ENCODE measurements at places on chromosomes 2 and 18.

DNA sequence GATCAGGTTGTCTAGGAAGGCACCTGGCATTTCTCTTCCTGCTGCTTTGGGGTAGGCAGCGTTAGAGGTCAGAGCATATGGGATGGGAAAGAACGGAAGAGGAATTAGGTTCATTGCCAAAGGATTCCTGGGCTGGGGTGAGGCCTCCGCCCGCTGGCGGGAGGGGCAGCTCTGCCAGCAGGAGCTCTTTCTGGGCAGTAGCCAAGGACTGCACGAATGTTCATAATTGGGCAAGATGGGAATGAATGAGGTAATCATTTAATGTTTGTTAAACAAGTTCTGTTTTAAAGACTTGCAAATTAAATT, 253.9 kb downstream of the AGAP1 start:
- DNase-seq = peak; percentile 45

GRCh38 chr2:163556511-163556910, 179.3 kb downstream of the FIGN start:
- peak; percentile 41 for DNase-seq

- no peak for DNase-seq
Observed at GRCh38 chr2:102460467-102460866, 12.6 kb upstream of the SLC9A4 start.

DNA sequence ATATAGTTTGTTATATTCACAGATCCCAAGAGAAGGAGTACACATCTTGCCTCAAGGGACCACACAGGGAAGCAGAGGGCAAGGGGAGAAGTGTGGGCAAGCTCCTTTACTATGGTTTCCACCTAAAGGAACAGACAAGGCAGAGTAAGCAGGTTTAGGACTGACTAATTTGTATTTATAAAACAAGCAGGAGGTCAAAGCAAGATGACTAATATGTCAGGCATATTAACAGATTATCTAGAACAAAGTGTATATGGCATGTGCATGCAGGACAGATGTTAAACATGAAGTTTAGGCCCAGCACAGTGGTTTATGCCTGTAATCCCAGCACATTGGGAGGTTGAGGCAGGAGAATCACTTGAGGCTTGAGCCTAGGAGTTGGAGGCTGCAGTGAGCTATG, 3.7 kb upstream of the LRP2 start:
- no peak for DNase-seq

GRCh38 chr18:39591649-39592048, 2026.1 kb upstream of the CELF4 start:
- DNase-seq = no peak

DNA sequence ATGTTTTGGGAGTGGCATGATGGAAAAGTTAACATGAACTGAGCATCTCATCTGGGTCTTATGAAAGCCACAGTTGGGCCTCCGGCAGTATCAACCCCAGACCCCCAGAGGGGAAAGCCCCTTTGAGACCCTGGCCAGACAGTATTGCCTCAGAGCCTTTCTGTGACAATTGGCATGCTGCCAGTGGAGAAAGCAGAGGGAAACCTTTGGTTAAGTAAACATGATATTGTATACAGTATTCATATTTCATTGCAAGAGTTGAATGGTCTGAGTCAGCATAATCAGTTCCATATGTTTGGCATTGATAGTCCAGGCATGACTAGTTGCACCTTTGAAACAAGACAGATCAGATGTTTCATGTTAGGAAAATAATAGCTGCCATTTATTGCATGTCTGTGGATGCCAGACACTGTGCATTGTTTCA, 20.0 kb downstream of the MERTK start:
- peak; percentile 95 for DNase-seq

DNA sequence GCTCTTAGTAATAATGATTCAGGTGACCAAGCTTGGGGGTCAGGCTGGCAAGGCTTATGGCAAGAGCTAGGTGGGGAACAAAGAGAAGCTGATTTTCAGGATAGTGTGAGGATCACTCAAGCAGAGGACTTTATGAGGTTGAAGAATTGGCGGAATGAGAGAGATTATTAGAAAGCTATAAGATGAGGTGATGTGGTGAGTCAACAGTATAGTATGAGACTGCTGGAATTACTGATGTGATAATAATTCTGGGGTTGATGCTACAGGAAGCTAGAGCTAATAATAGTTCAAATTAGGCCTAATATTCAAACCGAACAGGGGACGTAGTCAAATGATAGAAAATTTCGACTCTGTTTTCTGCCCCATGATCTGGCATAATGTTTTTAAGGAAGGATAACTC, 2115.3 kb upstream of the PIK3C3 start:
- no peak for DNase-seq

DNA sequence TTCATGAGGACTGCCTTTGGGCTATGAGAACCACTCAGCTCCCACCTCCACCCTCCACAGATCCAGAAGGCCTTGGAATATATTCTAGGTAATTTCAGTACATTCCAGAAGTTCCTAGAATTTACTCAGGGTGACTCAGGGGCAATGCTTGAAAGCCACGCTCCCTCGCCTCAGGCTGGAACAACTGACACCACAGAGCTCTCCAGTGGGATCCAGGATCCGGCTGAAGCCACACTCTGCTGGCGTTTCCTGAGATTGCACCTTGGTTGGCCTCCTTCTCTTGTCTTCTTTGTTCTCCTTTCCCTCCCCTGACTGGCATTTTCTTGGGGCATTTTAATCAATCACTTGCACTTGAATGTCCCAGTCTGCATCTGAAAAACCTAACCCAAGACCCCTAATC, 92.6 kb upstream of the KCNE4 start:
- peak; percentile 93 for DNase-seq

- DNase-seq = peak; percentile 51
Observed at GRCh38 chr2:9820020-9820973, 23.0 kb upstream of the TAF1B start.

GRCh38 chr2:179141206-179141605, 91.3 kb upstream of the CCDC141 start:
- no peak for DNase-seq

GRCh38 chr2:159561786-159562185, 54.6 kb downstream of the BAZ2B start:
- DNase-seq = no peak

GRCh38 chr2:214328941-214329340, 81.9 kb upstream of the VWC2L start:
- no peak for DNase-seq

DNA sequence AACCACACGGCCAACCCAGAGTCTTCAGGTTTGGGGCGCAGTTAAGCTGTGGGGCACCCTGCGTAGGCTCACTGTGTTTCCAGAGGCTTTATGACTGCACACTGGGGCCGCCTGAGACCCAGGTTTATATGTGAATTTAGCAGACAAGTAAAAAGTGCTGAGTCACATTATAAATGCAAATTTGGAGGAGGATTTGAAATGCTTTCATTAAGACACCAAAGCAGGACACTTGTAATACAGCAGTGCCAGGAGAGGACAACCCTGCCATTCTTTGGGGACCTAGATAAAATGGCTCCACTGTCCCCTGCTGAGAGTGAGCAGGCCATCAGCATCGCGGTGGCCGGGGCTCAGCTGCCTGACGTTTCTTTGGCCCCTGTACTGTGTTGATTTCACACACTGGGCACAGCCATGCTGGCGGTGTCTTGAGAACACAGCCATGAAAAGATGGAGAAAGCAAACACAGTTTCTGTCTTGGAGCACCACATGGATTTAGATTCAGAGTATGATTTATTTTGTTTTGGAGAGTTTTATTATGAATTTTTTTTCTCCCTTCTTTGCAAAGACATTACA, 10.2 kb downstream of the ACKR3 start:
- DNase-seq = no peak

- DNase-seq = peak; percentile 43
Observed at GRCh38 chr2:101111917-101112771, 39.0 kb downstream of the TBC1D8 start.

- no peak for DNase-seq
Observed at GRCh38 chr18:47587587-47587986, 336.1 kb upstream of the SKOR2 start.

DNA sequence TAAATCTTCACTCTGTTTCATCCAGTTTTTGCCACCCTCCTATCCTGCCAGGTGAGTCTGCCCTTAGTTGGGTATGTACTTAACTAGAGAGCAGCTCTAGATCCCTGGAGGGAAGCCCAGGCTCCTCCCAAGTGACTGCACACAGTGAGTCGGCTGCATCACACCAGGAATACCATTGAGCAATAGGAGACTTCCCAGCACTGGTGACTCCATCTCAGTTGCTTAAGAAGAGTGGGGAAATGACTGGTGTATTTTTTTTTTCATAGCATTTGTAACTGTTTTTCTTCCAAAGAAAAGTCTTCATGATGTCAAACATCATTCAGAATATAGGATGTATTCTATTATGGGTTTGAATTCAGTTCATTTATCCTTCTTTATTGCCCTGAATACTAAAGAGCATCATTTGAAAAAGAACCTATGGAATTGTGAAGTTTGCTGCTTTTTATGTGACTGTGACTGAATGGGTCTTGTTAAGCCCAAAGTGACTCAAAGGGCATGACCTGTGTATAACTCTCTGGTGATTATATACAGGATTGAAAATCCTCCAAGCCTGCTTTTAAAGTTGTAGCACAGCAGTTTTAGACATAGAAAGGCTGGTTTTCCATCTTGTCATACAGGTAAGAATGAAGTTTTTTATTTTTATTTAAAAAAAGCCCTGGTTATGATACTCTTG, 84.3 kb downstream of the MAP3K20 start:
- DNase-seq = peak; percentile 95

GRCh38 chr2:64289251-64289650, 145.0 kb upstream of the PELI1 start:
- peak; percentile 74 for DNase-seq

DNA sequence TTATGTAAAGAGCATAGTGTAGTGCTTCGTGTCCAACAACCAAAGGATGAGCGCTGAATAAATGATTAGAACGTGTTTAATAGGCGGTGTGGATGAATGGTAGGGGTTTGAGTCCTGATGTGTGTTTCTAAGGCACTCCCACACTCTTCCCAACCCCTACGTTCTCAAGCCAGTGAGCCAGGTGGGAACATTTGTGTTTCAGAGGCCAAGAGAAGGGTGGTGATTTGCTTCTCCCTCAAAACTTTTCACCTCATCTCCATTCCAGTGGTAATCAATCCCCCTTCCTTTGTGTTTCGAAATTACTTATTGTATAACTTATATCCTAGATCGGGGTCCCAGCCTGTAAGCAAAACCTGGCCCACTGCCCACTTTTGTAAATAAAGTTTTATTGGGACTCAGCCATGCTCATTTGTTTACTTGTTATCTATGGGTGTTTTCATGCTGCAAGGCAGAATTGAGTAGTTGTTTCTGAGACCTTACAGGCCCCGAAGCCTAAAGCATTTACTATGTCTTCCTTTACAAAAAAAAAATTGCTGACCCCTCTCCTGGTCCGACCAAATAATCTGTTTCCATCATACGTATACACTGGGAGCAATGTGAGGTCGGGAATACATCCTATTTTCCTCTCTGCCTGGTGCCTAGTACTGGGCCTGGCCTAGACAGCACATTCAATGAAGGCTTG, 150.8 kb upstream of the MYCN start:
- no peak for DNase-seq

GRCh38 chr2:72026819-72027425, 120.7 kb downstream of the CYP26B1 start:
- DNase-seq = no peak

DNA sequence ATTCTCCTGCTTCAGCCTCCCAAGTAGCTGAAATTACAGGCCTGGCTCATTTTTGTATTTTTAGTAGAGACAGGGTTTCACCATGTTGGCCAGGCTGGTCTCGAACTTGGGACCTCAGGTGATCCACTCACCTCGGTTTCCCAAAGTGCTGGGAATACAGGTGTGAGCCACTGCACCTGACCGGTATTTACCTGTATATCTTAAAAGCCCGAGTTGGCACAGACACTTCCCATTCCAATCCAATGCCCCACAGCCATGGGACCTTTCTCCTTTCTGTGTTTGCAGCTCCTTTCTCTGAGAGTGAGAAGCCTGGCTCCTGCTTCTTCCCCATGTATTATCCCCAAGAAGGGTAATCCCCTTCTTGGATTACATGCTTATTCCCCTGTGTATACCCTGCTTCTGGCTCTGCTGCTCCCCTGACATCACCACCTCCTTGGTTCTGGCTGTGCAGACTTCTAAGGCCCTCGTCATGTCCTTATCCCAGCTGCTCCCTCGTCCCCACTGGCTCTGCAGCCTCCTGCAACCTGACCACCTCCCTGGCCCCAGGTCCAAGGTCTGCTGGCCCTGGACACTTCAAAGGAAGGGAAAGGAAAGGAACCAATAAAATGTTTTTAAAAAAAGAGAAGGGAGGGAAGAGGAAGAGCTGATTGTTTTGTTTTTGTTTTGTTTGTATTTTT, 52.8 kb downstream of the INPP5D start:
- no peak for DNase-seq

DNA sequence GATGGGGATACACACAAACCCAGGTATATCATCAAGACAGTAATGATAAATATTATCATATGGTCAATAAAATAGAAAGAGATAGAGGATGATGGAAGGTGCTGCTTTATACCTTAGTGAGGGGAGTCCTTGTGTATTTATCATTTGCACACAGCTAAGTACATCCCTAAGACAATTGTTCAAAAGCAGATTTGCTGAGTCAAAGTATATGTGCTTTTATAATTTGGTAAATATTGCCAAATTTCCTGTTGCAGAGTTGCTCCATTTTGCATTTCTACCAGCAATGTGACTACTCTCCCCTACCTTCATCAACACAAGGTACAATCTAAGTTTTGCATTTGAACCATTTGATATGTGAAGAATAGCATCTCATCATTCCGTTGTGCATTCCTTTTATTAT, 22.6 kb upstream of the PLEK start:
- DNase-seq = no peak

GRCh38 chr18:906416-907114, 1.9 kb downstream of the ADCYAP1 start:
- DNase-seq = peak; percentile 11

DNA sequence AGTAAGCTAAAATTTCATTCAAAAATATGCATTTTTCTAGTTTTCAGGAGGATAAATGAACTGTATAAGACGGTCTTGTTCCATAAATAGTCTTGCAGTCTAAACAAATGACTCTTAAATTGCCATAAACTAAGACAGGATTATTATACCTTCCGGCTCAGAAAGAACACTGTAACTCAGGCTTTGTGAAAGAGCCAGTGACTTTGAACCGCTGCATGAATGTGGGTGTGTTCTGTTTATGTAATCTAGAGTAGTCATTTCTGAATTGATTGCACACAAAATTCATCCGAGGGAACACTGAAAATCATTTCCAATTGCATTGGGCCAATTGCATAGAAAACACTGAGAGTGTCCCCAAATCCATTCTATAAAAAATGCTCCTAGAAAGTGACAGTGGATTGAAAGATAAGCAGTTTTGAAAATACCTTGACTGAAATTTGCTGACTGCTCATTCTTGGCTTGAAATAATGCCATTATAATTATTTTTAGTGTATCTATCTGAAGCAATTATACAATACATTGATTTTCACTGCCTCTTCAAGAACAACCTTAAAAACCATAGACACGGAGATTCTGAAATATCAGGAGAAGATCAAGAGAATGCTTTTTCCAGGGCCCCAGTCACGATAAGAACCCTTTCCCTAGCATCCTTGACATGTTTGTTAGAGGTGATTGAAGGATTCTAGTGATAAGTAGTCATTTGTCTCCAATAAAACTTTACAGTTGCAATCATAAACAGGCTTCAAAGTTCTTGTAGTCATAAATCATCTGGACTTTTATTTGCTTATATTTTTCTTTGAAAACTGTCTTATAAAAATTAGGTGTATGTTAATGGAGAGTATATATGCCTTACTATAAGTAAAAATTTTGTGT, 55.4 kb downstream of the CNTNAP5 start:
- DNase-seq = no peak

GRCh38 chr18:59681521-59682004, 15.7 kb downstream of the CCBE1 start:
- no peak for DNase-seq

Measured in fibroblast of skin of scalp (primary cell).